Fibroblast of villous mesenchyme (primary cell): ENCODE measurements at places on chromosomes 3 and 15.

GRCh38 chr3:186786922-186787321 is 3.5 kb downstream of the EIF4A2 start:
- DNase-seq: no peak

- no peak for DNase-seq
Observed at GRCh38 chr15:81291916-81292522, 31.9 kb downstream of the STARD5 start.

DNA sequence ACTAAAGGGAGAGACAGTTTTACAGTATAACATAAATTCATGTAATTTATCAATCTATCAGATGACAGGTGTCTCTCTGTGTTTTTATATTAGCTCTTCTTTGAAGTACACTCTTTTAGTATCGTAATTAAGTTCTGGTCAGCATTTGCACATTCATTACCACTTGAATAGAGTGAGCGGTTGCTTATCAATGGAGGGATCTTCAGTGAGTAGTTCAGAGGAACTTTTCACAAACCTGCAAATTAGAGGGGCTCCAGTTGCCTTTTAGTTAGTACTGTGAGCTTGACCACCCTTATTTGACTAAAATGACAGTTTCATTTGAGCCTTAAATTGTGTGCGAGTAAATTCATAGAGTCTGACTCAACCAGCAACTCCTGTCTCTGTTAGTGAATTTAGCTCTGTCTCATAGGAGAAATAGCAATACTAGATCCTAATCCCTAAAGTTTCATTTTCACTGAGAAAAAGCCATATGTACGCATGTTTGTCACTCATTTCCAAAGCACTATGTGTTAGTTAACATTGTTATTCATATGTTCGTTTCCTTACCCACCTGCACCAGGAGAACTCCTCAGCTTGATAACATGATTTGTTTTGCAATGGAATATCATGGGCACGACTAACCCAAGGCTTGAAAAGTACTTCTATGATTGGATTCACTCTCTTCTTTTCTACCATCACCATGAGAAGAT is 57.5 kb upstream of the ZBED2 start:
- no peak for DNase-seq

GRCh38 chr3:156148345-156148945 is 28.1 kb downstream of the KCNAB1 start:
- DNase-seq: no peak

DNA sequence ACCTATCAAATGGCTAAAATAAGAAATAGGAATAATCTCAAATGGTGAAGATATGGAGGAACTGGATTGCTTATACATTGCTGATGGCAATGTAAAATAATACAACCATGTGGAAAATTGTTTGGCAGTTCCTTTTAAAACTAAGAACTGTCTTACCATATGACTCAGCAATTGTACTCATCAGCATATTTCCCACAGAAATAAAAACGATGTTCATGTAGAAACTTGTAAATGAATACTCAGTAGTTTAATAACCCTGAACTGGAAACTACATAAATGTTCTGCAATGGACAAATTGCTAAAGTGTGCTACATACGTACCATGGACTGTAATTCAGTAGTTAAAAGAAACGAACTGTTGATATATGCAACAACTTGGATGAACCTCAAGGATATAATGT is 253.9 kb upstream of the RBMS3 start:
- peak; percentile 13 for DNase-seq

GRCh38 chr3:145911016-145911415 is 250.0 kb downstream of the PLOD2 start:
- no peak for DNase-seq

- DNase-seq: no peak
Observed at GRCh38 chr3:141610939-141611338, 124.1 kb downstream of the RASA2 start.

DNA sequence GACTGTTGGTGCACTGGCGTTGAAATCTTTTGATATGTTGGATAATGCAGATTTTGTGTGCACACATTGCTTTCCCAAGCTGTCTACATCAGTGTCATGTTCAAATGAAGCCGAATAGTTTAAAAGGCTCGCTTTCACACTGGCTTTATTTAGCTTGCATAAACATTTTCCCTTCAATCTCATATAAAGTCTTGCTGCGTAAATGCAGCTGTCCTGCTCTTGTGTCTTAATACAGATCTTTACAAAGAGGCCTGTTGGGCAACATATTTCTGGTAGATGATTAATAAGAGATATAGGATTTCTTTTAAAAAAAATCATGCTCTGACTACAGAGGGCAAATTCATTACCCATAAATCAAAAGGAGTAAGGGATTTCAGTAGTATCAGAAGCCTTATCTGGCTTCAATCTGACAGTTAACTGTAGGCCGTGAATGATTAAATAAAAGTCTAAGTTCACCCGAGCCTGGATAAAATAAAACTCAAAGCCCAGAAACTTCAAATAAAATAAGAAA is 937.2 kb downstream of the FHIT start:
- DNase-seq: no peak

DNA sequence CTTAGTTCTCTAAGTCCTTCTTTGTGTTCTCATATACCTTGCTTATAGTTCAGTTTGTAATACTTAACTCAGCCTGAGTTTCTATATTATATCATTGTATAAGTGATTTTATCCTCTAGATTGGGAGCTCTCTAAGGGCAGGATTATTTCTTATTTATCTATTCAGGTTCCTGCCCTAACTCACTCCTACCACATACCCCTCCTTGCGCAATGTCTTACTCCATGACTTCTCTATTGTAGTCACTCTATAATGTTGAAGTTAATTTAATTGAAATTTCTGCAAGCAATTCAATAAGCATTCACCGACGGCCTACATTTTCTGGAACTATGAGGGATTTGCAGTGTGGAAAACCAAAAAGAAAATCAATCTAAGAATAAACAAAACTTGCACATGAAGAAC is 3.6 kb upstream of the OR5K4 start:
- no peak for DNase-seq

DNA sequence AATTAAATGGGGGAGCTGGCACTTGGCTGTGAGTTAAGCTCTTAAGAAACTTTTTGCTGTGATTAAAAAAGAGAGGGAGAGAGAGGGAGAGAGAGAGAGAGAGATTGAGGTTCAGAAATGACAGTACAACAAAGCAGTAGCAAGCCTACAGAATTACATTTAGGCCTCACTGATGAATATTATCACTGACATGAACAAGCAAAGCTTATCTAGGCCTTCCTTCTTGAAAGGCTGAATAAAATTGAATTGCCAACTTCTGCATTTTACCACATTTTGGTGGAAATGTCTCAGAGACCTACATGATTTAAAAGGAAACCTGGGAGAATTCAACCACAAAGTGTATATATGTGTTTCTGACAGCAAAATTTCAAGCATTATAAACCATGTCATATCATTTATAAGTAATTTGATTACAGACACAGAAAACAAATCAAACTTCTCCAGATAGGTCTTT is 530.8 kb downstream of the SOX2 start:
- DNase-seq: no peak

- no peak for DNase-seq
Observed at GRCh38 chr3:38707730-38708129, 58.2 kb upstream of the SCN5A start.

DNA sequence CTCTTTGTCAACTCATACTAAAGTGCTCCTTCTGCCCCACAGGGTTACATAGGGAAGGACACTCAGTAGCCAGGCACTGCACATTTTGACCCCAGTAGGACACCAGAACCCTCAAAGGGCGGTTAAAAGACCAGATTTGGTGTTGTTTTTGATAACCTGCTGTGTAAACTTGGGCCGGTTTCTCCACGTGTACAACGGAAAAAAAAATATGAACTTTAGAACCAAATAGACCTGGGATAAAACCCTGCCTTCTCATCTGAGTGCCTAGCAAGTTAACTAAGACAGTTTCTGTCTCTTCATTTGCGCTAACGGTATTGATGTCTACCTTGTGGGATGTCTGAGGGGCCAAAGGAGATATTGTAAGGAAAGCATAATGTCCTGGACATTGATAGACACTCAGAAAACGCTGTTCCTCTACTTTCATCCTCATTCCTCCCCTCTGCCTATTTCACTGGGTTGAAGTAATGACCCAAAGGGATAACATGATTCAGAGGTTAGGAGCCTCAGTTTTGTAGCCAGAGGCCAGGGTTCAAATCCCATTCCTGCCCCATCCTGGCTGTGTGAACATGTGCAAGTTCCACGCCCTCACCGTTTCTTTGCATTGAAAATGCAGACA is 155.9 kb upstream of the LPP start:
- DNase-seq: no peak

- no peak for DNase-seq
Observed at GRCh38 chr3:105223815-105224214, 142.9 kb upstream of the ALCAM start.

DNA sequence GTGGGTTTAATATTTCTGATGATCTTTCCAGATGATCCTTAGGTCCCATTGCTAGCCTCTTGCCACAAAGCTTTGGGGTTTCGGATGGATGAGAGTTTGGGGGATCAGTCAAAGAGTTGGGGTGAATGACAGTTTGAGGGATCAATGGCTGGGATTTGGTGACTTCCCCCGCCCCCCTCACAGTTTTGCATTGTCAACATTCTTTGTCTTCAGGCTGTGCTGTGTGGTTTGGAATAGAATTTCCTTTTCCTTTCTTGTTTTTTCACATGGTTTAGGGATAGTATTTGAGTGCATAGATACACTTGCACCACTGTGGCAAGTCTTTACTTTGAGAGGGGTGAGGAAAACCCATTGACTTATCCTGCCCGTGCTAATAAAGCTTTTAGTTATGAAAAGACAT is 14.3 kb downstream of the MEF2A start:
- DNase-seq: no peak

GRCh38 chr15:29428925-29429573 is 159.4 kb upstream of the NSMCE3 start:
- no peak for DNase-seq

DNA sequence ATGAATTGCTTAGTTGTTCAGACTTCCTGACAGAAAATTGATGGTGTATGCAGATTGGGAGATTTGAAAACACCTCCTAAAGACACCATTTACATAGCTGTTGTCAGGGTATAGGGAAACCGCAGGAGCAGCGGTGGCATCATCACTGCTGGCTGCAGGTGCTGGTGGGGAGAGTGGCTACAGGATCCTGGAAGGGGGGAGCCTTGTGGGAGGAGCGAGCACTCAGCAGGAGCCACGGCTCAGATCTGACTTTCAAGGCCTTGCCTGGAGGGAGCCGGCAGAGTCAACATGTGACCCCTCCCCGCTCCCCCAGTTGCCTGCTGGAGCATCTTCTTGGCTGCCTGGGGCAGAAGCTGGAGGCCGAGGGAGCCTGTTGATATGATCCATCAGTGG is 26.1 kb downstream of the EDEM1 start:
- no peak for DNase-seq

DNA sequence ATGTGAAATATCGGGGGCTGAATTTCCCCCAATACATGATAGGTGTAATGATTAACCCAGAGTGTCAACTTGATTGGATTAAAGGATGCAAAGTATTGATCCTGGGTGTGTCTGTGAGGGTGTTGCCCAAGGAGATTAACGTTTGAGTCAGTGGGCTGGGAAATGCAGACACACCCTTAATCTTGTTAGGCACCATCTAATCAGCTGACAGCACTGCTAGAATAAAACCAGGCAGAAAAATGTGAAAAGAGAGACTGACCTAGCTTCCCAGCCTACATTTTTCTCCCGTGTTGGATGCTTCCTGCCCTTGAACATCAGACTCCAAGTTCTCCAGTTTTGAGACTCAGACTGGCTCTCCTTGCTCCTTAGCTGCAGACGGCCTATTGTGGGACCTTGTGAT is 247.8 kb downstream of the OTOL1 start:
- no peak for DNase-seq

- no peak for DNase-seq
Observed at GRCh38 chr3:177571944-177572315, 374.6 kb upstream of the TBL1XR1 start.

- no peak for DNase-seq
Observed at GRCh38 chr3:105798381-105798934, 70.4 kb downstream of the CBLB start.

DNA sequence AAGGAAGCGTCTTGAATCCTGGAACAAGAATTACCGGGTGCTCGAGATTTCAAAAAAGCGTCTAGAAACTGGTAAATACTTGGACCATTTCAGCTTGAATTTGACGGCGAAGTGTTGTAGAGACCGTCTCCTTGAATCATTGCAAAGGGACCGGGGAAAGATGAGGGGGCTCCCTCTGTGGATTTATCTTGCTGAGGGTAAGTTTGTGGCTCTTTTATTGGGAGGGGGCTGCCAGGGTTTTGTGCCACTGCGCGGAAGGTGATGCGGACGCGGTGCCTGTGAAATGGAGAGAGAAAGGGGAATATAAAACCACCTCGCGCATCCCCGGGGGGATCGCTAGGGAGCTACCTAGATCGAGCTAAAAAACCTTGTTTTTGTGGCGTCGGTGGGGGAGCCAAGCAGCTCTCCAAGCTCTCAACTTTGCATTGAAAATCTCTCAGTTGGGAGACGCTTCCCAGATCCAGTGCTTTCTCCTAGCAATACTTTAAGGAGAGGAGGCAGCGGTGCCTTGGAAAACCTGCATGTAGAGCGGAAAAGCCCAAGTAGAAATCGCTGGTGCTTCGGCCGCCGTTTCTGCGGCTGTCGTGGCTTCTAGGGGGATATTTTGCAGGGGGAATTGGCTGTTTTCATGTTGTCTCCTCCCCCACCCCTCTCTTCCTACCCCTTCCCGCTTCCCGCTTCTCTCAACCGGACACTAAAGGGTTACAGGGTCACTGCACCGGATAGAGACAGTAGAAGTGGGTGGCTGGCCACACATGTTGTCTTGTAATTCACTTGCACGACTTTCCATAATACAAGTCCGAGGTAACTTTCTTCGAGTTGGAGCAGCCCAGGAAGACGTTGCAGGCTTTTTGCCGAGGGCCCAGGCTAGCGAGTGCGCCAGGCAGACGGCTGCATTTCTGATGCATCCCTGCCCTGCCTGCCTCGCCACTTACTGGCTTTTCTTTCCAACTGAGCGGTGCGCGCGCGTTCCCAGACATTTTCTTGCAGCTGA is 187.6 kb downstream of the NLGN1 start:
- DNase-seq: peak; percentile 12

DNA sequence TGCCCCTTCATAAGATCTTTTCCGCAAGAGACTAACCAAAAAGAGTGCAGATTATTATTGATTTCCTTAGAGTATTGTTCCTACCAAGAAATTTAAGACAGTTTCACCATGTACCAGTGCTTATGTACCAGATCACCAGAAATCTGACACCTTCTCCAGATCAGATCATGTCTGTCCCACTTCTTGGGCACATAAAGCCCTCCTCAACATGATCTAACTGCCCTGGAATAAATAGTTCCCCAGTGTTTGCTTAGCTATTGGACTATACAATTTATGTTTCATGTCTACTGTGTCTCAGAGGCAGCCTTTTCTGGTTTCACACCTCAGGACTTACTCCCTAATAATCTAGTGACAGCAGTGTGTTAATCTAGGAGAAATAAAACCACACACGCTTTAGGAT is 46.8 kb downstream of the NME9 start:
- no peak for DNase-seq

- DNase-seq: no peak
Observed at GRCh38 chr3:56003129-56003528, 465.1 kb downstream of the ERC2 start.

- DNase-seq: no peak
Observed at GRCh38 chr3:107816107-107816506, 274.7 kb downstream of the CD47 start.

GRCh38 chr3:67946436-67946835 is 292.0 kb upstream of the SUCLG2 start:
- peak; percentile 82 for DNase-seq

GRCh38 chr3:50170689-50171088 is 15.6 kb downstream of the SEMA3F start:
- DNase-seq: peak; percentile 12
